ENCODE measurements at places on chromosomes 3 and 15.

- DNase-seq: no peak
These were observed 71.6 kb upstream of the ZNF280D start for GRCh38 chr15:56804938-56805337.

GRCh38 chr15:50328116-50328515, 26.9 kb downstream of the GABPB1 start:
- no peak for DNase-seq

GRCh38 chr3:80297720-80298119, 529.9 kb upstream of the ROBO1 start:
- DNase-seq: no peak

- no peak for DNase-seq
These were observed 59.0 kb upstream of the PDZRN3 start for GRCh38 chr3:73683706-73684105.

DNA sequence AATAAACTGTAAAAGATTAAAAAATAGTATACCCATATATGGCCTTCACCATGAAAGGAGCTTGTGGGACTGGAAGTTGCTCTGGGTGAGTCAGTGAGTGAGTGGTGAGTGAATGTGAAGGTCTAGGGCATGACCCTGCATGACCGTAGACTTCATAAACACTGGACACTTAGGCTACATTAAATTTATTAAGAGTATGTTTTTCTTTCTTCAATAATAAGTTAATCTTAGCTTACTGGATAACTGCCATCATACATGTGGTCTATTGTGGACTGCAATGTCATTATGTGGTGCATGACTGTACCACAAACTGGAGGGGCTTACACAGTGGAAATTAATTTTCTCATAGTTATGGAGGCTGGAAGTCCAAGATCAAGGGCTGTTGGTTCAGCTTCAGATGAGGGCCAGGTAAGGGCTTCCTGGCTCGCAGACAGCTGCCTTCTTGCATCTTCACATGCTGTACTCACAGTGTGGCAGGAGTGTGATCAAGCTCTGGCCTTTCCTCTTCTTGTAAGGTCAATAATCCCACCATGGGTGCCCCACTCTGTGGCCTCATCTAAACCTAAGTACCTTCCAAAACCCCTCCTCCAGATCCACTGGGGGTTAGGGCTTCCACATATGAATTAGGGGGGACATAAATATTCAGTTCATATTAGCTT, 40.8 kb upstream of the PRR23E start:
- no peak for DNase-seq

- no peak for DNase-seq
These were observed 97.8 kb downstream of the OXNAD1 start for GRCh38 chr3:16362770-16363169.

- no peak for DNase-seq
These were observed 11.9 kb downstream of the POMGNT2 start for GRCh38 chr3:43093974-43094373.

- DNase-seq: no peak
These were observed 597.6 kb downstream of the AGBL1 start for GRCh38 chr15:86677278-86677677.

DNA sequence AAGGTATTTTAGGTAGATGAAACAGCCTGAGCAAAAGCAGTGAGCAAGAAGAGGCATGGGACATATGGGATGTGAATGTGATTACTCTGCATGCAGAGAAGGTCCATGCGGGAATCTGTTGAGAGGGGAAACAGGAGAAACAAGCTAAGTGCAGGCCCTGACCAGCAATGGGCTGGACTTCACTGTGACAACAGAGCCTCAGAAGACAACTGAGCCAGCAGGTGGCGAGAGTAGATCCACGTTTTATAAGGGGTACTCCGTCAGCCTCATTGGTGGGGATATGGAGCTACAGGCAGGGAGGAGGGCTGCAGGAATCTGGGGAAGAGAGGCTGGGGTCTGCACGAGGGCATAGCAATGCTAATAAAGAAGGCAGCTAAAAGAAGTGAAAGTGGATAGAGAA, 405.9 kb upstream of the LMCD1 start:
- no peak for DNase-seq

All from NCI-H510A treated with DMSO at 0.1 percent for 48 hours (cell line).